ENCODE measurements at places on chromosomes 5 and 9. TPM values are rescaled to one million over a fixed set of nuclear protein-coding genes. Genes with fewer than 3 reads are reported as not detected.
A peak's percentile ranks its signal among the peaks of the same experiment; 100 is the strongest.

Gene FABP6
- not detected for total RNA-seq

Gene QRFP
- total RNA-seq = 1.7 TPM

GRCh38 chr9:107838766-107839165 lies 349.2 kb upstream of the KLF4 start:
- no peak for ATAC-seq

GRCh38 chr5:132008961-132009680 lies 2.3 kb downstream of the ACSL6 start:
- ATAC-seq = no peak

Gene SET
- total RNA-seq = 390 TPM

Gene PCDHAC1
- total RNA-seq = 0.05 TPM

GRCh38 chr9:127809002-127809539 lies 6.4 kb downstream of the FPGS start:
- no peak for ATAC-seq

Gene CNTNAP3
- 0.11 TPM for total RNA-seq

DNA sequence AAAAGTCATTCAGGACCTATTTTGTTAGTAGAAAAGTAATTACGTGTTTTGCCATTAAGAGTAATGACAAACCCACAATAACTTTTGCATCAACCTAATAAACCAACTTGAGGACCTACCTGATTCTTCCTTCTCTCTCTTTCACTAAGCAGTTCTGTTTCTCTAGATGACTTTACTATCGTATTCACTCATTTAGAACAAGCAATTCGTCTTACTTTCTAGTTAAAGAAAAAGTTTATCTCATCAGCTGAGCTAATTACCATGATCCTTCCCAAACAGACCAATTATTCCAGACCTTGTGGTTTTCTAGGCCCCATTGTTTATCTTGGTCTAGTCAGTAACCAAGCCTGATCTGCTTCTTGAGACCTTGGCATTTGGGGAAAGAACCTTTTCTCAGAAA lies 49.6 kb upstream of the PRDM9 start:
- ATAC-seq = no peak

GRCh38 chr9:85744480-85744879 lies 2.7 kb upstream of the AGTPBP1 start:
- ATAC-seq = no peak

DNA sequence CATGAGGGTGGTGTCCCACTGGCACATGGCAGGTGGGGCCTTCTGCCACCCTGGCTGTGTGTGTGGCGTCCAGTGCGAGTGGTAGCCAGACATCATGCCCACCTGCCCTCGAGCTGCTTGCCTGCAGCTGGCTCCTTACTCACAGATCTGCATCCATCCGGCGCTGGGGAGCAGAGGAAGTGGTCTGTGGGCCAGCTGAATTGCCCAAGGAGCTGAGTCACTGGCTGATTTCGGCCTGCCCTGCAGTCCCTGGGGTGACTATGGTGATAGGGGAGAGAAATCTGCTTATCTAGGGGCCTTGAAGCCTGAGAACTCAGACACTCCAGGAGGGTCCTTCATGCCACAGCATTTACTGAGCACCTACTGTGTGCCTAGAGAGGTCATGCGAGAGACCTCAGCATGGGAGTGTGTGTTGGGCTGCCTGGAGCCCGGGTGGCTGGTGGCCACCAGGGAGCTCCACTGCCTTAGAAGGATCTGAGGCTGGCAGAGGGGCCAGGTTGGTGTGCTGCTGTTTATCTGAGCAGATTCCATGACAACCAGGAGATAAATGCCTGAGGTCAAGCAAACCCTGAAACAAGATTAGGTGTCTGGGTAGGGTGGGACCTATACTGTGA lies 57.1 kb downstream of the SLC22A5 start:
- peak; percentile 16 for ATAC-seq

Gene PCDHA9
- 2.1 TPM for total RNA-seq

Gene IL13
- 0.14 TPM for total RNA-seq

Gene GPR150
- 0.53 TPM for total RNA-seq

DNA sequence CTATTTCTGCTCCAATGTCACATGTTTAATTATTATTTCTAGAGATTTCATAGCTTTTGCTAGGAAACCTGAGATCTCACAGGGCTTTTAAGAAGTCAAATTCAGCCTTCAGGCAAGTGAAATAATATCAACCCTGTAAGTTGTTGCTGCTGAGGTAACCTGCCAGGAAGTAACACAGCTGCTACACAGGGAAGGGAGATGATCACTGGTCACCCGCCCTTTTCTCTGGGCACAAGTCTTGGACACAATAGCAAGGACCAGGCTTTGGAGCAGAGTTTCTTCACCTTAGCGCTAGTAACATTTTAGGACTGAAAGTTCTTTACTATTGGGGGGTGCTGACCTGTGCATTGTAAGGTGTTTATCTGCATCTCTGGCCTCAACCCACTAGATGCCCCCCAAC lies 50.1 kb downstream of the PTTG1 start:
- no peak for ATAC-seq

Gene CDH12
- 10.7 TPM for total RNA-seq

GRCh38 chr9:90307167-90307833 lies 335.3 kb downstream of the DIRAS2 start:
- peak; percentile 88 for ATAC-seq

GRCh38 chr9:21016701-21017491 lies 14.5 kb downstream of the HACD4 start:
- ATAC-seq = no peak

DNA sequence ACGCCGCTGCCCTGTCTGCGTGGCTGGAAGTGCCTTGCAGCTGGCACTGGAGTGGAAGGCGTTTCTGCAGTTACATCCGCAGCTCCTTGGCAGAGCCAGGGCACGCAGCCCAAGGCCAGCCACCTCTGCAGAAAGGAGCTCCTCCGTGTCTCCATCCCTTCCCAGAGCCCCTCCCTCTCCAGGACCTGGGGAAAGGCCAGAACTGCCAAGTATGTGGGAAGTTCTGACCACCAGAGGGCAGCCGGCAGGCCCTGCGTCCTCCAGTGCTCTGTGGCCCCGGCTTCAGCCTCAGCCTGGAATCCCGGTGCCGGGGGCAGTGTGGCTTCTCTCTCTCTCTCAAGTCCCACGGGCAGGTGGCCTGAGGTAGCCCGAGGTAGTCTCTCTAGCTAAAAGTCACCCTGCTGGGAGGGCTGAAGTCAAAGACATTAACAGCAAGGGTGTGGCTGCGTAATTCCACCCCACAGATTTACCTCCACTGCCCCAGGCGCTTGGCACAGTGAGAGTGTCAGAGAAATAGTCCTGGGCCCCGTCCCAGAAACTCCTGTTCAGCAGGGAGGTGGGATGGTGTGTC lies 101.7 kb upstream of the FCN2 start:
- peak; percentile 24 for ATAC-seq

- no peak for ATAC-seq
Measured at GRCh38 chr5:35294017-35294416, 63.7 kb upstream of the PRLR start.

- no peak for ATAC-seq
Measured at GRCh38 chr5:127015716-127016115, 14.6 kb downstream of the MARCHF3 start.

DNA sequence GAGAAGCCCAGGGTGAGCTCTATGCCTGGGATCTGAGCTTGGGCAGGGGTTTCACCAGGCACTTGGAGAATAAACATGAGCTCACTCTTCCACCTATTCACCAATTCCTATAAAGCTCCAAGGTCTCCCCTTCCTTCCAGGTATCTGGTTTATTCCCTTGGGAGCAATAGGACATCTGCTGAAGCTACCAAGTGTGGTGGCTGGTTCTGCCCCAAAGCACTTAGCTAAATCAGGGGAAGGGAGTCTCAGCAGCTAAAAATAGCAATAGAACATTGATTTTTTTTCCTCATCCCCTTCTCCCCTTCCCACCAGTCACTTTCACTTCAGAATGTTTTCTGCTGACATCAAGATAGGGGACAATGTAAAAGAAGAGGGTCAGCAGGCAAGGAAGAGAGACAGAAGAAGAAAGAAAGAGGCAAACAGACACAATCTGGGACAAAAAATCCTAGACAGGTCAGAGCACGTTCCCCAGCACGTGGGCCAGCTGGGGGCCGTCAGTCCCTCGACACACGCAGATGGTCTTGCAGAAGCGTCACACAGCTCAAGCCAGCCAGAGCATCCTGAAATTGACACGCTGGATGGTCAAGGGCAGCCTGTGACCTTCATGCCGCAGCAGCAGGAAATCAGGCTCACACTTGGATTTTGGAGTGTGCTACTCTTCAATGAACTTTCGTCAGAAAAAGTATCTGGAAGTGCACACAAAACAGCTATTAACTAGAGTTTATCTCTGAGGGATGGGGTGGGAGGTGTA lies 176.0 kb downstream of the ZNF608 start:
- ATAC-seq = no peak

GRCh38 chr9:126695186-126695585 lies 81.5 kb downstream of the LMX1B start:
- no peak for ATAC-seq

DNA sequence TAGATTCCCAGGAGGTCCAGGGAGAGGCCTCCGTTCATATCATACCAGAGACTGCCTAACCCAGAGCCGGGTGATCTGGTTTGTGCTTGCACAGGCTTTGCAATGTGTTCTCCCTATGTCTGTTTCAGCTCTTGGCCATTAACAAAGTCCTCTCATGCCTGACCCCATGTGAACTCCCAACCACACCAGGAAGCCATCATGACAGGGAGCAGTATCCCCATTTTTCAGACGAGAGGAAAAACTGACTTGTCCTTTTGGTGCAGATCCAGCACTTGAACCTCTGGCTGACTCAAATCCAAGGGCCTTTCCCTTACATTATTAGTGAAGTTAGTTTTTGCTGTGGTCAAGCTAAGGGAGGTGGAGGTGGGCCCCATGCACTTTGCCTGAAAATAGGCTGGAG lies 58.4 kb downstream of the TEX10 start:
- ATAC-seq = no peak

GRCh38 chr5:109748546-109748945 lies 58.8 kb downstream of the MAN2A1 start:
- no peak for ATAC-seq

GRCh38 chr9:132116583-132116982 lies 36.9 kb upstream of the MED27 start:
- no peak for ATAC-seq

Gene PAEP
- not detected for total RNA-seq

GRCh38 chr5:120615967-120616645 lies 152.0 kb downstream of the PRR16 start:
- peak; percentile 44 for ATAC-seq

DNA sequence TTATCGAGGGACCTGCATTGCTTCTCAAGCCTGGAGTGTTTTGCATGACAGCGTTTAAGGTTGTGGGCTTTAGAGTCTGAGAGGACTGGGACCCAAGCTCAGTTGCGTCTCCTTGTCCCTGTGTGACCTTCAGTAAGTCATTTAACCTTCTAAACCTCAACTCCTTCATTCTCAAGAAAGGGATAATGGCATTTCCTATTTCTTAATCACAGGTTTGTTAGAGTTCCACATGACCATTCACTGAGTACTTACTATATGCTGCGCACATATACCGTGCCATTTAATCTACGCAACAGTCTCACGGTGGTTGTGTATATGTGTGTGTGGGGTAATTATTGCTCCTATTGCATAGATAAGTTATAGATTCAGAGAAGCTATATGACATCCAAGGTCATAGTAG lies 76.3 kb downstream of the MACROH2A1 start:
- no peak for ATAC-seq

Gene FAM120A
- total RNA-seq = 121 TPM

GRCh38 chr9:114308361-114308950 lies 14.4 kb upstream of the ORM1 start:
- ATAC-seq = no peak

GRCh38 chr9:126752376-126752775 lies 52.5 kb upstream of the ZBTB43 start:
- no peak for ATAC-seq

Gene RAB3C
- total RNA-seq = 105 TPM

- no peak for ATAC-seq
Measured at GRCh38 chr5:135565725-135566421, 12.9 kb downstream of the CXCL14 start.

Gene PRKACG
- not detected for total RNA-seq

Gene CCL27
- 0.59 TPM for total RNA-seq

DNA sequence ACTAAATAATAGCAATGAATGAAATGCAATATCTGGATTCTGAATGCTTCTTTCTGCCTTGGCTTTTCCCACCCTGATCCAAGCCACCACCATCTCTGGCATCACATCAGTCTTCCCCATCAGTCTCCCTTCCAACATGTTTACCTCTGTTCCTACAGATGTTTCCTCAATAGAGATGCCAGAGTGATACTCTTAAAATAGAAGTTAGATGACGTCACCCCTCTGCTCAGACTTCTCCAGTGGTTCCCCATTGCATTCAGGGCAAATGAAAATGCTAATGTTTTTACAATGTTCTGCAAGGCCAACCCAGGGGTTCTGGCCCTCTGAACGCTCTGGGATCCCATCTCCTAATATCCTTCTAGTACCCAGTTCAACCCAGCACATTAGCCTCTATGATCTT lies 305.8 kb downstream of the TRIM32 start:
- peak; percentile 63 for ATAC-seq

Gene APBA1
- 0.90 TPM for total RNA-seq

All from motor neuron (in vitro differentiated cells).